ENCODE measurements at places on chromosomes 13 and 19.
A peak's percentile ranks its signal among the peaks of the same experiment; 100 is the strongest.

DNA sequence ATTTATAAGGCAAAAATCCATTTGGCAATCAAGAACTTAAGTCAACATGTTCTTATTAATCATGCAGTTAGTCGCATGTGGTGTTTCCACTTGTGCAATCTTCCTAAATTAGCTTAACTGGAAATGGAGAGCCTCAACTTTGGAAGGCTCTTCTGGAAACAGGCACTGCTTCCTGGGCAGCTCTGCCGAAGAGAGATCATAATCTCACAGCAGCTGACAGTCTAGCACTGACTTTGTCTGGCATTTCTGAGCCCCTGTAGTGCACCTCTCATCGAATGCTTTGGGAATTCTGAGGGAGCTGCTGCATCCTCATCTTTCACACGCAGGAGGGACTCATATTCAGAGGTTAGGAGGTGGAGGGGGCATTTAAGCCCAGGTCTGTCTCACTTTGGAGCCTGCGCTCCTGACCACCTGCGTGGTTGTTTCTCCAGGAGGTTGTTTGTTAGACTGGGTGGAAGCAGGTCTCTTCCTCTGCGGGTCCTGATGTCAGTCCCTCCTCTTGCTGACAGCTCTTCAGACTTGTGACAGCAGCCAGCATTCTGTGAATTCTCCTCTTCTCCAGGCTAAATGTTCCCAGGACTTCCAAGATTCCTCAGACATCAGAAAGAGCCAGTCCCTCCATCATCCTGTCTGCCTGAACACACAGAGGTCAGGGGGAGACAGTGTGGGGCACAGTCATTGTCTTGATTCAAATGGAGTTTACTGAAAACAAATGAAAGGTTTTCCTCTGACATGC, 100.4 kb upstream of the GJB6 start:
- DNase-seq, result no peak

GRCh38 chr13:21846605-21847004, 175.7 kb downstream of the FGF9 start:
- DNase-seq, result no peak

DNA sequence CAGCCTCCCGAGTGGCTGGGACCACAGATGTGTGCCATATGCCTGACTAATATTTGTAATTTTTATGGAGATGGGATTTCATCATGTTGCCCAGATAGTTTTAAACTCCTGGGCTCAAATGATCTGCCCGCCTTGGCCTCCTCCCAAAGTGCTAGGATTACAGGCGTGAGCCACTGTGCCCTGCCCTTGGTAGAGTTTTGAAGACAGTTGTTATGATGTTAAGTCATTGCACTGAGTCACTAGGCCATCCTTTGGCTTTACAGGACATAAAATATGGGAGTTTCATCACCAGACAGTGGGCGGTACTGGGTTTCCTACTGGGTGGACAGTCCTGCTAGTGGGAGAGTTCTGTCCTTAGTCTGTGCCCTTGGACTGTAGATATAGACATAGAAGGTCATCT, 282.5 kb downstream of the ATP8A2 start:
- DNase-seq, result no peak

DNA sequence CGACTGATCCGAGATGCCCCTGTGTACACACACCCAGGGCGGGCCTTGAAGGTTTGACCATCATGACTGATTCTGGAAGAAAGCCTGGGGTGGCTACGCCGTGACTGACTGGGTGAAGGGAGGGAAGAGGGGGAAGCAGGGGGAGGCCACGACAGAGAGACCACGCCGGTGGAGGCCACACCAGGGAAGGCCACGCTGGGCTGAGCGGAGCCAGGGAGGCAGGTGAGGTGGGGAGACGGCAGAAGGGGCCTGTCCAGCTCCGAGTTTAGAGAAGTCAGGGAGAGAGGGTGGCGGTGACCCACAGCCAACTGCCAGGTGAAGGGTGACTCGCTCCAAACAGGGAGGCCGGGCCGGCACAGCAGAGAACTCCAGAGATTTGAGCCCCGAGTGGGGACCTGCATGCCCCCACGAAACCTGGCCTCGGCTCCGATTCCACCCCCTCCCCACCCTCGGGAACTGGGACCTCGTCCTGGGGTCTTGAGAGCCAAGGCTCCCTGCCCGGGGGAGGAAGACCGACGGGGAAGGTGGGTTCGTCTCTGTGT, 102.6 kb downstream of the PTPRS start:
- DNase-seq, result no peak

- DNase-seq, result no peak
These were observed 19.8 kb downstream of the EPS8L1 start for GRCh38 chr19:55095260-55096060.

DNA sequence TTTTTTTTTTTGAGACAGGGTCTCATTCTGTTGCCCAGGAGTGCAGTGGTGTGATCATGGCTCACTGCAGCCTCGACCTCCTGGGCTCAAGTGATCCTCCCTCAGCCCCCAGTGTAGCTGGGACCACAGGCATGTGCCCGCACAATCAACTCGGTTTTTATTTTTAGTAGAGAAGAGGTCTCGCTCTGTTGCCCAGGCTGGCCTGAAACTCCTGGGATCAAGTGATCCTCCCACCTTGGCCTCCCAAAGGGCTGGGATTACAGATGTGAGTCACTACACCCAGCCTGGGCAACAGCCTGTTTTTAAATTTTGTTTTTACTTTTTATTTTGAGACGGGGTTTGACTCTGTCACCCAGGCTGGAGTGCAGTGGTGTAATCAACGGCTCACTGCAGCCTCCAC, 2.3 kb upstream of the KDM4B start:
- DNase-seq, result no peak

GRCh38 chr19:40599331-40599901, 1.8 kb upstream of the LTBP4 start:
- no peak for DNase-seq

GRCh38 chr19:6551607-6552450, 21.0 kb downstream of the TNFSF9 start:
- DNase-seq, result peak; percentile 46

- no peak for DNase-seq
These were observed 190.9 kb upstream of the RNF113B start for GRCh38 chr13:98368019-98368418.

- DNase-seq, result no peak
These were observed 355.9 kb downstream of the KLF12 start for GRCh38 chr13:73778242-73778864.

DNA sequence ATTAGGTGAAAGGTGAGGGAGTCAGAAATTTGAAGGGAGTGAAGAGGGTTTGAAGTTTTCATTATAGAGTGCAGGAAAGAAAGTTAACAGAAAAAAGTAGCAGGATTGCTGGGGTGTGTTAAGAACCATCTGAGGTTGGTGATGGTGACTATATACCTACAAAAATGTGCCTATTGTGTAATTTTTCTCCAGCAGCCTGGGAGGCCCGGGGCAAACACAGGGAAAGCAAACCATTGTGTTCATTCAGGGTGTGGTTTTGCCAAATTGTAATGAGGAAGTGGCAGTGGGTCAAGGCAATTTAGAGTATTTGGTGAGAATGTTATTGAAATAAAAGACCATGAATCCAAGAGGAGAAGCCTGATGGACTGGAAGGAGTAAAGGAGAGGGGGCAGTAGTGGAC, 8.2 kb upstream of the SUCLA2 start:
- DNase-seq, result no peak

DNA sequence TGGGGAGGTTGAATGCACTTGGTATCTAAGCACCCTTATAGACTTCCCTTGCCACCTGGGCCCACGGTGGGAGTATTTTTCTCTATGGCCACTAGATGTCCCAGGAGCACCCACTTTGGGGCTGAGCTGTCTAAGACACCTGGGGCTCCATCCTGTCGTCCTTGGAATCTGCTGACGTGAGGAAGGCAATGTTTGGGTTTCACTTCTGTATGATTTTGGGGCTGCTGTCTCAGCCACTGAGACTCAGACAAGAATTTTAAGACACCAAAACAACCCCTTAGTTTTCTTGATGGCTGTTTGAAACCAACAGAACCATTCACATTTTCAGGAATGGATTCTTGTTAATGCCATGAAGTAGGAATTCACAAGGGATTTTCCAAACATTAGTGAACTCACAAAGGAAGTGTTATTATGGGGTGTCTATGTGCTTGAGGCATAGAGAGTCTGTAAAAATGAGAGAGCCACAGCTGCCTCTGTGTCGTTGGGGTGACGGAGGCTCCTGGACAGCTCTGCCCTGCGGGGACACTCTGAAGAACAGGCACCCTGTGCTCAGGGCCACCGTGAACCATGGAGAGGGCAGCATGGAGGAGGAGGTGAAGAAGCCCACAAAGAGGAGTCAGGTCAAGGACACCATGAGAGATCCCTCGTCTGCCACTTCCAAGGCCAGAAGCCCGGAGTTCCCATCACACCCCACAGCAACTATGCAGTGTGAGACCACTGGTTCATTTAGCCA, 106.8 kb upstream of the SPATA13 start:
- peak; percentile 9 for DNase-seq

- no peak for DNase-seq
These were observed 1379.8 kb upstream of the ATXN8OS start for GRCh38 chr13:68727798-68728197.

- peak; percentile 37 for DNase-seq
These were observed 1.9 kb downstream of the FOXO1 start for GRCh38 chr13:40664350-40665125.

- DNase-seq, result no peak
These were observed 104.4 kb upstream of the CSNK1A1L start for GRCh38 chr13:37209621-37210580.

- DNase-seq, result peak; percentile 71
These were observed 5.8 kb downstream of the FTL start for GRCh38 chr19:48970923-48971395.

- DNase-seq, result no peak
These were observed 9.3 kb upstream of the CEACAM3 start for GRCh38 chr19:41787055-41787454.

DNA sequence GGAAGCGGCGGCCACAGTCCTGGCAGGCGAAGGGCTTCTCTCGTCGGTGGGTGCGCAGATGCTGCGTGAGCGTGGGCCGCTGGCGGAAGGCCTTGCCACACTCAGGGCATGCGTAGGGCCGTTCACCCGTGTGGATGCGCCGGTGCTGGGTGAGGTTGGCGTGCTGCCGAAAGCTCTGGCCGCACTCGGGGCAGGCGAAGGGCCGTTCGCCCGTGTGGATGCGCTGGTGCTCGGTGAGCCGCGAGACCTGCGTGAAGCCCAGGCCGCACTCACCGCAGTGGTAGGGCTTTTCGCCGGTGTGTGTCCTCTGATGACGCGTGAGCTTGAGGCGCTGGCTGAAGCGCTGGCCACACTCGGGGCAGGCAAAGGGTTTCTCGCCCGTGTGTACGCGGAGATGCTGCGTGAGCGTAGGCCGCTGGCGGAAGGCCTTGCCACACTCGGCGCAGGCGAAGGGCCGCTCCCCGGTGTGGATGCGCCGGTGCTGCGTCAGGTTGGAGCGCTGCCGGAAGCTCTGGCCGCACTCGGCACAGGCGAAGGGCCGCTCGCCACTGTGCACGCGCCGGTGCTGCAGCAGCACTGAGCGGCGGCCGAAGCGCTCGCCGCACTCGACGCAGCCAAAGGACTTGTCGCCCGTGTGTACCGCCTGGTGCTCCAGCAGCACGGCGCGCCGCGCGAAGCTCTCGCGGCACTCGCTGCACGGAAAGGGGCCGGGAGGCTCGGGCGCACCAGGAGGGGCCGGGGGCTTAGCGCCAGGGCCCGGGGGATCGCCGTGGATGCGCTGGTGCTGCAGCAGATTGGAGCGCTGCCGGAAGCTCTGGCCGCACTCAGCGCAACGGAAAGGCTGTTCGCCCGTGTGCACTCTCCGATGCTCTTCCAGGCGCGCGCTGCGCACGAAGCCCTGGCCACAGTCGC, 4.0 kb upstream of the UBE2M start:
- no peak for DNase-seq

DNA sequence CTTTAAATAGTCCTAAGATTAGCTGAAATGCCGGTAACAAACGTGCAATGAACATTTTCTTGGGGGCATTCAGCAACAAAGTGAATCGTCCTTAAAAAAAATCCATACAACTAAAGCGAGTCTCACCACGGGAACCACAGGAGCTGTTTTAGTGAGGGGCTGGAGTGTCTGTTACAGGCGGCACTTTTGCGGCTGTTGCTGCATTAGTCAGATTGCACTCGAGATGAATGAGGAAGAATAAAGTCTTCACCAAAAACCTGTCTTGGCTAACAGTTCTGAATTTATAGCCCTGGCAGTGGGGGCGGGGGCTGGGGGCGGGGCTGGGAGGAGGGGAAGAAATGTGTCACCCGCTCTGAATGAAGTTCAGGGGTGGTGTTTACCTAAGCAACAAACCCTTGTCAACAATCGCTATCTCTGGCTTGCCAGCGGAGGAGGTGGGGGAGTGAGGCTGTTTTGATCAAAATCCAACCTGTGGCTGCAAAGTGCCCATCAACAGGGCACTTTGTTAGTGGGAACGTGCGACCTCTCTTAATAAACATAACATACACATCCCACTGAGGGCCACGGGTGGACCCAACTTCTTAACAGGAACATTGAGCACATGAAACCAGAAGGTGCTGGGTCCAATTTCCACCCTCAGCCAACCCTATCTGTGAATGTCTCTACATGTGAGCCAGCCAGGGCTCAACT, 44.5 kb downstream of the RFX2 start:
- peak; percentile 31 for DNase-seq

DNA sequence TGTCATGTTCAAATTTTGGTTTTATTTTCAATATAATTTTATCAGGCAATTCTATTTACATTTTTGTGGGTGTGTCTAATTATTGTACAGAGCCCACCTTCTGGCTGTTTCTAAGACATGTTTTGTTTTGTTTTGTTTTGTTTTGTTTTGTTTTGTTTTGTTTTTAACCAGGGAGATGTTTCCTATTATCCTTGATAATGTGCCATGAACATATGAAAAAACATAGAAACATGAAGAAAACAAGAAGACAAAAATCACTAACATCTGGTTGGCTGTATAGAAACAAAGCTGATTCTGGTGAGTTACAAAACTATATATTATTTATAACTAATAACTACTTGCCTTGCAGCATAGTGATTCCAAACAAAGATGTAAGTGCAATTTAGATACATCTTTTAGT, 128.1 kb upstream of the TRPC4 start:
- no peak for DNase-seq

GRCh38 chr19:8329996-8330395, 8.7 kb downstream of the RPS28 start:
- DNase-seq, result no peak

GRCh38 chr19:42989851-42990250, 36.4 kb downstream of the PSG11 start:
- no peak for DNase-seq

Measured in stimulated activated CD8-positive, alpha-beta memory T cell treated with anti-CD3 and anti-CD28 coated beads, Interleukin-2, amount 100 ng/mL, for 1 hour (primary cell).